ENCODE measurements at places on chromosomes 13 and 19.

- no peak for DNase-seq
Measured at GRCh38 chr19:50000841-50001557, 24.2 kb downstream of the VRK3 start.

- no peak for DNase-seq
Measured at GRCh38 chr13:114066956-114067355, 65.5 kb downstream of the RASA3 start.

GRCh38 chr19:53158119-53158656 is 665 bp downstream of the ZNF347 start:
- no peak for DNase-seq

DNA sequence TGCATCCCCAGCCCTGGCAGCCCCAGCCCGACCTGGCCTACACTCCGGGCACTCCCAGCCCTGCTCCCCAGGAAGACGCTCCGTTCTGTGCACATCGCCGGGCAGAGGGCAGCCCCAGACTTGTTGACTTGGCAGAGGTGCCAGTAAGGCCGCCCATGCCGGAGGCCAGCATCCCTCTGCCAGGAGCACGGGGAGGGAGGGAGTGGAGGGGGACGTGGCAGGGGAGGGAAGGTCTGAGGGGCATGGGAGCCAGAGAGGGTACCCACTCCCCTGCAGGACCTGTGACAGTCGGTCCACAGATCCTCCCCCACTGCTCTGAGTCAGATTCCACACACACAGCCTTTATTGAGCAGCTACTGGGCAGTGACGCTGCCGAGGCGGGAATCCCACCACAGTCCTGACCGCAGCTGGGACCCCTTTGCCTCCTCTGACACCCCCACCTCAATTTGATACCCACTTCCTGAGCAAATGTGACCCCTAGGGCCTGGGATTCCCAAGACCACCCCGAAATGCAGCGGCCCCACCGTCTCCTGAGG is 1.9 kb upstream of the NKPD1 start:
- no peak for DNase-seq
